ENCODE measurements at places on chromosomes 6 and 20.
A peak's percentile ranks its signal among the peaks of the same experiment; 100 is the strongest.

DNA sequence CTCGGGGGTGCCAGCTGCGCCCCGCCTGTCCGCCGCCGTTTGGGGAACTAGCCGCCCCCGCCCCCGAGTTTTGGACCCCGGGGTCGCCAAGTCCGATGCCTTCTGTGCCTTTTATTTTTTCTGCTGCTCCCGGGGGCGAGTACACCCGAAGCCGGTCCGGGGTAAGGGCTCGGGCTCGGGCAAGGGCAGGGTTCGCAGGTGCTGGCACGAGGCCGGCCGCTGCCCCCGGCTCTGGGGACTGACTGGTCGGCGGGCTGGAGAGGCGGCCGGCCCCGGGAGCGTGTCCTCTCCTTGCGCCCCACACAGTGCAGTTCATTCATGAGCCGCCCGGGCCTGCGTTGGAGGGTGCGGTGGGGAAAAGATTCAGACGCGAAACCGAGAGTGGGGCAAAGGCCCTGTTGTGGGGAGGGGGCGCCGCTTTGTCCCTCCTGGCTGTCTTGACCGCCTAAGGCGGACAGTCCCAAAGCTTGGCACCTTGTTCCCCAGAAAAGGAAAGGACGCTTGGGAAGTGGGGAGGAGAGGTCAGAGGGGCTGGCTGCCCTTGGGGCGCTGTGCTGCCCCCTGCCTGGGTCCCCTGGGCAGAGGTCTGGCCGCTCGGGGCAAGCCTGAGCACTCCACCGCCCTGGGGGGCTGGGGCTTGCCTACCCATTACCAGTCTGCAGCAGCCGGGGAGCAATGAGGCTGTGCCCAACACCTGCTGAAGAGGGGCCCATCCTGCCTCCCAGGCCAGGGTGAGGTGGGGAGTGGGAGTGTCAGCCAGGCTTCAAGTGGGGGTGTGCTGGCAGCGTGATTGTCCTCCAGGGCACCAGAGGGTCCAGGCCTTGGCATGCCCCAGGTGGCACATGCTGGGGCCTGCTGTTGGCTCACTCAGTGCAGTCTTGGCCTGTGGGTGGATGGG is 915 bp downstream of the TMEM63B start:
- DNase-seq, result peak; percentile 80

DNA sequence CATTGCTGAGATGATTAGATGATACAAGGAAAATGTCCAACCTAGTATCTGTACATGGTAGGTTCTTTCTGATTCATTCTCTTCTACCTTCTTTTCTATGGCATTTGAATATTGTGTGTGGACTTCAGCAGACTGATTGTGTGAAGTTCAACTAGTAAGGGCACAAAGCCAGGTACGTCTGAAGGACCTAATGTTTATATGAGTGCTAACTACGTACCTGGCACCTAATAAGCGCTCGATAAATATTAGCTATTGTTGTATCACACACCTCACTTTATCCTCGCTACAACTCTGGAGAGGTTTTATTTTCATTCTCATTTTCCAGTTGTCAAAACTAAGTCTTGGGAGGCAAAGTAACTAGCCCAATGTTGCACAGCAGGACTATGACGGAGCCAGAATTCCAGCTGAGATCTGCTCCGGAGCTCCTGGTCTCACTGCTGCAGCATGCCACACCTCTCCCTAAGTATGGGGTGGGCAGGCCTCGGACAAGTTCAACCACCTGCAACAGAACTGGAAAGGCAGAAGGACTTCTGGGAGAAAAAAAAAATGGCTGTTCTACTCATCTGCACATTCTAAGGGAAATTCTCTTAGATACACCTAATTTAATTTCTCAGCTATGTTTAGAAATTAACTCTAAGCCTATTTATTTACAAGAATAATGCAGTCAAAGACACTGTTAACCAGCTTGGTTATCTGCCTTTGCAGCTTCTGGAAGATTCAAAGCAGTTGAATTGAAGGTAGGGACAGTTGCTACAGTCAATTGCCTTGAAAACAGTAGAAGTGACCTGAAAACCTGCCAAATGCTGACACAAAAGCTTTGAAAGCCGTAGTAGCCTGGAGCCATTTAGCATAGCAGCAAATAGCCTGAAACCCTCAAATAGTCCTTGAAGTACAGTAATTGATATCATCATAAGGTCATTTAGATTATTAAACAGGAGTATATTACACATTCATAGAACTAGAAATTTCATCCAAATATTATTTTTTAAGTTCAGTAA is 165.0 kb downstream of the PDE7B start:
- peak; percentile 48 for DNase-seq

GRCh38 chr6:15690510-15690909 is 27.7 kb upstream of the DTNBP1 start:
- DNase-seq, result no peak

DNA sequence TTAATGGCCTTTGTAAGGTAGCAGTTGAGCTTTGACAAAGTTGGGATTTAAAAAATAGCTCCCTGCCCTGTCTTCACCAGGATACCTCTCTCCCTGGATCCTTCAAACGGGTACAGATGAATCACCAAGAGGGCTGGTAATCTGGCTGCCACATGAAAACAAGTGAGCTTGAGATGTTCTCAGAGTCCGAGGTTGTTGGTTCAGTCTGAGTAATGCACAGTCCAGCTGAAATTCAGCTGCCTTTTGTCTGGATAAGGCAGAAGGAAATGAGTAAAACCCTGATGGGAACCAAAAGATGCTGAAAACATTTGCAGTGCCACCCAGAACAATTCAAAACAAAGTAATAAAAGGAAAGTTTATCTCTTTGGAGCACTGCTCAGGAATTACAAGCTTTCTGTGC is 86.8 kb downstream of the GJA1 start:
- DNase-seq, result peak; percentile 96

GRCh38 chr6:360764-361373 is 30.7 kb upstream of the IRF4 start:
- DNase-seq, result no peak

- DNase-seq, result no peak
These were observed 92.0 kb upstream of the AFDN start for GRCh38 chr6:167734662-167735083.

DNA sequence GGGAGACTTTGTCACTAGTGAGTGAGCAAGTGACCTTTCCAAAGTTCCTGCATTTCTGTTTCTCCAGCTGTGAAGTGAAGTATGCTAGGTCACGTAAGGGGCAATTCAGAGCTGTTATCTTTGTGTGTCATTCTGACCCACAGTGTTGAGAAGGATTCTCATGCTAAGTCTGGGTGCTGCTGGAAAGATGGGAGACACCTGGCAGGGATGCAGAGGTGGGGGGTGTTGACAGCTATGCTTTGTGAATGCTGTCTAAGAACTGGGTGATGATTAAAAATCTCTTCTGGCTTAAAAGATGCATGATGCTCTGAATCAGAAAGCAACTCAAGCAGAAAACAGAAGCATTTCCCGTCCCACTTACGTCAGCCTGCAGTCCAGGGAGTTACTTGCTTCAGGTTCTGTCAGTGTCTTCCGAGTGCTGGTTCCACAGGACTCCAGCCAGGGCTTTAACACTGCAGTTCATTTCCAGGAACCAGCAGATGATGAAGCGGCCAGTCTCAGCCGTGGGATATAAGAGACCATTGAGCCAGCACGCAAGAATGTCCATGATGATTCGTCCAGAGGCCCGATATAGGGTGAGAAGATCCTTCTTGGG is 30.9 kb upstream of the ASXL1 start:
- DNase-seq, result peak; percentile 71

Measured in GM23248 (cell line).